ENCODE measurements at places on chromosomes 5 and 9.

DNA sequence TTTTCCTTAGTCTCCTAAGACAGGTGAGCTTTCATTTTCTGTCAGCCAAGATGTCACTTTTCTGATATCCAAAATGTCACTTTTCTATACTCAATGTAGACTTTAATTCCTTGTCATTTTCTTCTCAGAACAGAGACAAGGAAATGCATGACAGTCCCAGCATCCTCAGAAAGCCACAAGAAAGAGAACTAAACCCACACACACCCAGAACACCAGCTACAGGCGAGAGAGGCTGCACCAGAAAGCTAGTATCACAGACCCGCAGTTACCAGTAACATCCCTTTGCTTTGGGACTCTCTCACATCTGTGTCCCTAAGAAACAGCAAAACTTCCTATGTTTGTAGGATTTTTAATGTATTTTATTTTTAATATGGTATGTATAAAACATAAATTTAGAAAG is 17.1 kb downstream of the TRMO start:
- DNase-seq: no peak

GRCh38 chr5:102958481-102959011 is 161.4 kb downstream of the GIN1 start:
- no peak for DNase-seq

- peak; percentile 41 for DNase-seq
Measured at GRCh38 chr5:181189962-181190710, 14.9 kb downstream of the TRIM7 start.

GRCh38 chr5:36070687-36071571 is 4.2 kb upstream of the UGT3A2 start:
- no peak for DNase-seq

- no peak for DNase-seq
Measured at GRCh38 chr5:76403766-76404222, 709 bp downstream of the IQGAP2 start.

GRCh38 chr5:65984098-65984885 is 57.9 kb downstream of the ERBIN start:
- no peak for DNase-seq

- no peak for DNase-seq
Measured at GRCh38 chr5:168375214-168375613, 83.8 kb downstream of the WWC1 start.

GRCh38 chr5:141475625-141476131 is at the start of gene PCDHGC3:
Gene PCDHGC3, plus strand, starts transcription at chr5:141475966. Its CDS starts 151 bp downstream, at chr5:141476117.
- peak; percentile 91 for DNase-seq

DNA sequence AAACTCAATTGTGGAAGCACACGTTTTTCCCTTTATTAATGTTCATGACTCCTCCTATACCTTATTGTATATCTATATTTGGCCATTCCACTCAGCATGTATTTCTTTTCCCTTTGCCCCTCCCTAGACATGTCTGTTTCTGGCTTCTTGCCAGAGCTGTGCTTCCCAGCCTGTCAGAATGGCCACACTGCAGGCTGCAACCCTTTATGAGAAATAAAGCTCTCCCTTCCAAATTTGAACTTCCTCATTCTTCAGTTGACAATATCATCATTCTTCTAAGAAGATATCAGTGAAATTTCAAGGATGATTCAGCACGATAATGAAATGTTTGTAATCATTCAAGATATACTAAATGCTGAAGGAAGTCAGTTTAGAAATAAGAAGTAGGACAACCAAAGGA is 107.6 kb upstream of the PRSS3 start:
- DNase-seq: no peak

DNA sequence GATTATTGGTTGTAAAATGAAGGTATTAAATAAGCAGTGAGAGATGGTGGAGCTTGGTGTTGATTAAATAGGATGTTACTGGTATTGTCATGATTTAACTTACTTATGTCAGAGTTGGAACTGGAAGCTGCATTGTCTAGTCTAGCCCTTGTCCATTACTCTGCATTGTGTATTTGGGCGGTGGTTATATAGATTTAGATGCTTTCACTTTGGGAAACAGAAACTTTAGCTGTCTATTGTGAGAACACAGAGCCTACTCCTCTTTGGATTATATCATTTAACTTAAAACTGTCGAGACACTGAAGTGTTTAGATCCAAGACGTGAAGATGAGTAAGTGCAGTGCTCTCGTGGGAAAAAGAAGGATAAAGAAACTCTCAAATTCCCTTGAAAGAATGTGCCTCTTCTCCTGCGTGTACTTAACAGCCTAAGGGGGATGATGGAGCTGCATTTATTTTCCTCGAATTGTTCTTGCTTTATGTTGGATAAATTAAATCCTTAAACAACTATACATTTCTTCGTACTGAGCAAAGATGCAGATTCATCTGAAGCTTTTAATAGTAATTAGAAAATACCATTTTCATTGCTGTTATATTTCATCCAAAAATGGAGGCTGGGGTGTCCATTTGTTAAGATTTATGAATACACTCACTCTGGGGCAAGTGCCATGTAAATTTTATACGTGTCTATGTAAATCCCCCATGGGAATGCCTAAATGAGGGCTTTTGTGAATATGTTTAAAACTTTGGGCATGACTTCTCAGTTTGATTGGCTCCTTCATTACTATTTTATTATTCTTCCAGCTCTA is 21.6 kb downstream of the FBXL7 start:
- no peak for DNase-seq

DNA sequence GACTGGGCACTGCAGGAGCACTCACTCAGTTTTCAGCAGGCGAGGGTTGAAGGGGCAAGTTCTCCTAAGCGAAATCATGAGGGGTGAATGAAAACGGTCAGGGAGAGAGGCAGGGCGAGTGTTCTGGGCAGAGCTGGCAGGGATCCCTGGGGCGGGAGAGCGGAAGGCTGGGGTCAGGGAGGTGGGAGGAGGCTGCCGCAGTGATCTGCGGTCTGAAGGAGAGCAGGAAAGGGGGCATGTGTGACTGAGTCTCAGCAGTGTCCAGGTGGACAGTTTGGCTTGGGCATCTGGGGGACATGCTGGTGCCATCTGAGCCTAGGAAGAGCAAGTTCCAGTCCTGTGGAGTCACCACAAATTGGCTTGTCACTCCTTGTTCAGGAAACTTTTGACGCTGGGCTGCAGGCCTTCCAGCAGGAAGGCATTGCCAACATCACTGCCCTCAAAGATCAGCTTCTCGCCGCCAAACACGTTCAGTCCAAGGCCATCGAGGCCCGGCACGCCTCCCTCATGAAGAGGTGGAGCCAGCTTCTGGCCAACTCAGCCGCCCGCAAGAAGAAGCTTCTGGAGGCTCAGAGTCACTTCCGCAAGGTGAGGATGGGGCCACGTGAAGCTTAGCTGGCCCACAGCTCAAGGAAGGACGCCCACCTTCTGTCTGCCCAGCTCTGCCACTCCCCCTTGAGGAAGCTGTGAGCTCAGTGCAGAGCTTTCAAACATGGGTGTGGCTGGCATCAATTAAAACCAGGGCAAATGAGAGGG is 31.1 kb downstream of the DYNC2I2 start:
- DNase-seq: peak; percentile 49

GRCh38 chr9:30478684-30479083 is 1905.8 kb upstream of the ACO1 start:
- no peak for DNase-seq

GRCh38 chr9:69809304-69809863 is 11.2 kb upstream of the CFAP95 start:
- DNase-seq: no peak

GRCh38 chr5:53422539-53422938 is 57.9 kb upstream of the FST start:
- DNase-seq: no peak

- no peak for DNase-seq
Measured at GRCh38 chr9:38382141-38382540, 10.4 kb upstream of the ALDH1B1 start.

GRCh38 chr9:129479631-129480011 is 141.3 kb downstream of the C9orf50 start:
- DNase-seq: no peak

DNA sequence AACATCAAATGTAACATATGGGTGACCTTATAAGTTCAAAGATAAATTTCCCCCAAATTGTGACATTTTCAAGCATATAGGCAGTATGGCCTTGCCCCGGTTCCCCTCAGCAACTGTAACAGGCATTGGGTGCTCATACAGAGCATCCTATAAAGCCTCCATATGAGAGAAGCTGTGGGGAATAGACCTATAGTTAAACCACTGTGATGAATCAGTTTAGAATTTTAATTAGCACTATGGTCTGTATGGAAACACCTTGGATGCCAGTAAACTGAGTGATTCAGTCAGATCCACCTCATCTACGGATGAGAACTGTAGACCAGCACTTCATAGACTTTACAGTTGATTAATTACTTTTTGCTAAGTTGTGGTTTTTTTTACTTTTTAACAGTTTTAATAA is 79.4 kb downstream of the ERCC6L2 start:
- DNase-seq: no peak

GRCh38 chr9:4794691-4795090 is 1.9 kb downstream of the RCL1 start:
- no peak for DNase-seq

DNA sequence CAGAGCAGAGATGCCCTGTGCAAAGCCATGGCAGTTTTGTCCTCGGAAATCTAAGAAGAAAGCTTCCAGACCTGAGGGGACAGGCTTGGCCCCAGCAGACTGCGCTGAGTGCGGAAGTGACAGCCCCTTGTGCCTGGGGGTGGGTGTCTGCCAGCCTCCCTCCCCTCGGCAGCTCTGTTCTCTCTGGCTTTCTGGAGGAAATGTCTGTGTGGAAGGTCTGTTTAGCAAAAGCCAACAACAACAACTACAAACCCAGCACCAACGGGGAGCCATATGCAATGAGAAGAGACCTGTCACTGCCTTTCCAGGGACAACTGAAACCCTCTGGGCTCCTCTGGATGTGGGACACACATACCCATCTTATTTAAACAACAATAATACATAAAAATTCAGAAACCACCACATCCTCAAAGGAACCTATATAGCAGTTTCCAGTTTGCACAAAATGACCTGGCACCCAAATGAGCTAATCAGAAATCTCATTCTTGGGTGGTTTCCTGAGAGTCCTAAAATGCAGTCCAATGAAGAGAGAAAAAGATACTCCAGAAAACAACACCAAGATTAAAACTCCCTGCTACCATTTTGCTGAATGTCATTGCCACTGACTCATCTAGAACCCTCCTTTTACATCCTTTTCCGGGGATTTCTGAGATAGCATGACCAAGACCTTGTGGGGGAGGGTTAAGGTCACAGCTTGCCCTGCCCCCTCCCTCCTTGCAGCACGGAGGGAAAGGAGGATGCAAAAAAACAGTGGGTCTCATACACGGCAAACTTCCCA is 97.7 kb downstream of the AK8 start:
- DNase-seq: no peak

DNA sequence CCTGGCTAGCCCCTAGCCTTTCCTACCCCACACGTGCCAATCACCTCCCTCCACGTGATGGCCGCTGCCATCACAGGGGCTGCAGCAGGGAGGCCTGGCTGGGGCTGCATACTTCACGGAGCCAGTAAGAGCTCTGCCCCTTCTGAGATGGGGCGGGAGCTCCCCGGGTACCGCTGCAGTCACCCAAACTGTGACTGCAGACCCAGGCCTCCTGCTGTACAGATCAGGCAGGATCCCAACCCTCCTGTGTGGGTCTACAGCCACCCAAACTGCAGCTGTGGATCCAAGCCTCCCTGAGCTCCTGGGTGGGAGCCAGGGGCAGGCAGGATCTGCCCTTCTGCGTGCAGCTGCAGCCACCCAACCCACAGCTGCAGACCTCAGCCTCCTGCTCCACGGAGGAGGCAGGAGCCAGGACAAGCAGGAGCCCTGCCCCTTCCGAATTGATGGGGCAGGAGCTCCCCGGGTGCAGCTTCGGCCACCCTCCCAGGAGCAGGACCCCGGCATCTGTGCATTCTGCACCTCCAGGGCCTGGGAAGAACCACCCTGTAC is 3.2 kb upstream of the BTNL9 start:
- no peak for DNase-seq

DNA sequence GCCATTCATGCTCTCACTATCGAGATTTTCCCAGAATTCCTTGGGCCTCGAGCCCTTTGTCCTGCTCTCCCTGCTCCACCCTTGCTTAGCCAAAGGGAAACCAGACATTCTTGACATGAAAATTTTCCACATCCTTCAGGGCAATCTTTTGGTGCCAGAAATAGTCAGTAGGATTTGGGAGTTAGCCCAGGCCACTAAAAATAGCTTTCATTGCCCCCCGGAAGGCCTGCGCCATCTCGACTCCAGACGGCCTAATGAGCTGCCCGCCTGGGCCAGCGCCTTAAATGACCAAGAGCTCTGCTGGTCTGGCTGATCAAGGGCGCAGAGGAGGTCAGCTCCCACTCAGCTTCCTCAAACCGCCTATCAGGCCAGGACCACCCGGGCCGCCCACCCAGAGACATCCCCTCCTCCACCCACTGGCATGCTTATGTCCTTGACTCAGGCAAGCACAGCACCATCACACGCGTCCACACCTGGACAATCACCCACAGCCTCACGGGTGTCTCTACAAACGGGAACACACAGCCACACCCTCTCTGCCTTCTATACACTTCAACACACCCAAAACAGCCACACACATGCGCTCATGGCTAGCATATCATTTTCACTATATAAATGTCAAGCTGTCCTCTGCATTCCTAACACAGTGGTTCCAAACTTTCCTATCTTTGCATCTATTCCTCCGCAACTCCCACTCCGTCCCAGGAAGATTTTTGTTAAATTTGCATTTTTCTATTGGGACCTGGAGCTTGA is 20.9 kb downstream of the DUSP1 start:
- DNase-seq: peak; percentile 56

DNA sequence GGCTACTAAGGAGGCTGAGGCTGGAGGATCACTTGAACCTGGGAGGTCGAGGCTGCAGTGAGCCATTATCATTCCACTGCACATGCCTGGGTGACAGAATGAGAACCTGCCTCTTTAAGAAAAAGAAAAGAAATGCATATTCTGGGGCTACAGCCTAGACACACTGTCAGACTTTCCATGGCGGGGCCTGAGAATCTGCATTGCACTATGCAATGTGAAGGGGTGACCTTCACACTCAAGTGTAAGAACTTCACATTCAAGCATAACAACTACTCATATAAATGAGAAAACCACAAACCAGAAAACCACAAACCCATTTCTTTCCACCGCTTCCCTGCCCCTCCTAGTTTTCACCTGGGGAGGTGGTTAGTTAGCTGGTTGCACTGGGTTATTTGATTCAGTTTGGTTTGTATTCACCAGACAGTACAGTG is 18.0 kb upstream of the FBP2 start:
- no peak for DNase-seq

DNA sequence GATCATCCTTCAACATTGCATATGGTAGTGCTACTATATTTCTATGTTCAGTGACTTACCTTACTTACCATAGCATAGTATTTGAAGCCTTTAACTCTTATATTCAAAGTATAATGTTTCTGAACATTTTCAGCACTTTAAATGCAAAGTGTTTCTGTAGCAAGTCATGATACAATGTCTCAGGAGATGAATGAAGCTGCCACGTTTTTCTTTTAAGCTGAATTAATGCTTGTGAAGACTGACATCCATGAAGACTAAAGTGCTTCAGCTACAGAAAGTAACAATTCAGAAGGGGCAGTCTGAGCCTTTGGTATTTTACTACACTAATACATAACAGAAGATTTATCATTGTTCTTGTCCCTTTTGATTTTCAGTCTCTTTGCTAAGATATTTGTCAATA is 709.1 kb upstream of the ARRDC3 start:
- DNase-seq: no peak

GRCh38 chr5:19122923-19123322 is 865.1 kb downstream of the CDH18 start:
- DNase-seq: no peak

Data from cerebellum (tissue), 4 donors.